ENCODE measurements at places on chromosomes 7 and 10.

DNA sequence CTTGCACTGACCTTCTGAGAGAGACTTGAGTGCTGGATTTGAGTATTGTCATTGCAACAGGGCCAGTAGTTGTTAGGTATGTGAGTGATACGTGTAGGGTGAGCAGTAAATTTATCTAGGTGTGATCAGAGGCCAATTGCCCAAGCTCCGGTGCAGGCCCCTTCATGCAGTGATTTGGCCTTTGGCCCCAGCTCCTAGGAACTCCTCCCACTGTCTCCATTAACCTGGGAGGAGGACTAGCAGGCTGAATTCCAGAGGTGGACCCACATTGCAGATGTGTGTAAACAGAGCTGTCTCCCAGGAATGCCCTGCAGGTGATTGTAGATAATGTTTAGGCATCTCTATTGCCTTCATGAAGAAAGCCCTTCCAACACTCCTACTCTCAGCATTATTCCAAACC lies 19.5 kb downstream of the TCF7L2 start:
- no peak for DNase-seq

GRCh38 chr7:94656658-94656924 lies 658 bp upstream of the SGCE start:
- DNase-seq: no peak

GRCh38 chr7:112421666-112422486 lies 28.4 kb upstream of the IFRD1 start:
- no peak for DNase-seq

GRCh38 chr7:19964246-19964645 lies 190.8 kb upstream of the TMEM196 start:
- no peak for DNase-seq

- DNase-seq: no peak
Measured at GRCh38 chr10:10418387-10418786, 599.3 kb upstream of the CELF2 start.

DNA sequence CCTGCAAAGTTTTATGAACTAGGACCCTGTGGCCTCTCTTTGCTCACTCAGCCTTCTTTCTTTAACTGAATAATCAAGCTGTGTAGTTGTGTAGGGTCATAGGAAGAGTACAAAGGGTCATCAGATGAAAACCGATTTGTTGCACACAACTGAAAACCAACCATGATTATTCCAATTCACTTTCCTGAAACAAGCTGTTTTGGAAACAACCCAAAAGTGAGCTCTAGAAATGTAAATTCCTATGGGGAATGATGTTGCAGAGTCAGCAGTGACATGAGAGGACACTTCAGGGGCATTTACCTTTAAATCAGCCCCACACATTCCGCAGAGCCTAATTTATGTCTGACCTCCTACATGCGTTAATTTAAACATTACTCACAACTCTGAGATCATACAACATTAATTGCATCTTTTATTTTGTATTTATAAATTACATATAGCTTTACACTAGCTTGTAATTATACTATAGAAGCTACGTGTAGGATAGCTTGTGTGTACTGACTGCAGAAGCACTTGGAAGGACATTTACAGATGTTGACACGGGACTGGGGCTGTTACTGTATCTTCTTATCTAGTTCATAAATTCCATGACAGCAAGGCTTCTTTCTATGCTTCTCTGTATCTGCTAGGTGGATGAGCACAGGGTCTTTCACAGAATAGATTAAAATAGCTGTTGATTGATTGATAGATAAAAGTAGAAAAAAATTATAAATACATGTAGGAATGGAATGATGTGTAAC lies 139.9 kb upstream of the AKR1E2 start:
- no peak for DNase-seq

- DNase-seq: no peak
Measured at GRCh38 chr7:126450269-126450671, 802.5 kb downstream of the GRM8 start.

GRCh38 chr10:30917789-30918188 lies 113.9 kb downstream of the ZNF438 start:
- DNase-seq: no peak

DNA sequence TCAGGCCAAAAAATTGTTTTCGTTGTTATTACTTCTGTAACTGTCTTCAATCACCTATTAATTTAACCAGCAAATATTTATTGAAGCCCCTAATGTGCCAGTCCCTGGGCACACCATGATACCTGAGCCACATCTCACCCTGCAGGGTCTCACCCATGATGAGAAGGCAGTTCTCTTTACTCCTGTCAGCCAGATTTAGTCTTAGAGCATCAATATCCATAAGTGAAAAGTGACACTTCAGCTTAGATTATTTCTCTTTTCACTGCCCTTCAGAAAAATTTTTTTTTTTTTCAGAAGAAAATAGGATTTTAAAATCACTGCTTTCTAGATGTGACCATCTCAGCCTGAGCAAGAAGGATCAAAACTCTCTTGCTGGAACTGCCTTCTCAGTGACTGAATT lies 258.6 kb upstream of the NFE2L3 start:
- DNase-seq: no peak

GRCh38 chr7:116810267-116811116 lies 51.9 kb upstream of the CAPZA2 start:
- no peak for DNase-seq

GRCh38 chr10:102665904-102666509 lies 21.7 kb downstream of the TRIM8 start:
- no peak for DNase-seq

DNA sequence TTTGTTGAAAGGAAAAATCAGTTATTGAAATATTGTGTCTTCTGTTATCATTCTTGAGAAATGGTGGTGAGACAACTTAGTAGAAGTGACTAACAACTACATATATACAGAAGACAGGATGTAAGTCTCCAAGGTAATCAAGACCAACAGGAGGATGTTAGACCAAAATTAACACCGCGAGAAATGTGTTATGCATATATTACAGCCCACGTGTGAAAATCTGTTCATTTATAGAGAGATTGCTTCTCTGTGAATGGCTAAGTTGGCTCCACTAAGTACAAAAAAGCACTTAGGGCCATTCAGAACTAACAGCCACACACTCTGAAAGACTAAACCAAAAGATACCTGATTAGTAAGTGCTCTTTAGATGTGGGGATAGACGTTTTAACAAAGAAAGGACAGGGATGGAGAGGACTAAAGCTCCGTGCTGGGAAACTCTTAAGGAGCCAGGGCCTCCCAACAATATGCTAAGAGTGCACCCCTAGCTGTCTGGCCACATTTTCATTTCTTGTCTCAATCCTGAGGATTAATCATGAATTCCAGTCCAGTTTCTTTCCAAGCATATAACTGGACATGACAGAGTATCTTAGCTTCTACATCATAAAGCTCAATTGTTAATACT lies 26.5 kb downstream of the HDAC9 start:
- peak; percentile 8 for DNase-seq

DNA sequence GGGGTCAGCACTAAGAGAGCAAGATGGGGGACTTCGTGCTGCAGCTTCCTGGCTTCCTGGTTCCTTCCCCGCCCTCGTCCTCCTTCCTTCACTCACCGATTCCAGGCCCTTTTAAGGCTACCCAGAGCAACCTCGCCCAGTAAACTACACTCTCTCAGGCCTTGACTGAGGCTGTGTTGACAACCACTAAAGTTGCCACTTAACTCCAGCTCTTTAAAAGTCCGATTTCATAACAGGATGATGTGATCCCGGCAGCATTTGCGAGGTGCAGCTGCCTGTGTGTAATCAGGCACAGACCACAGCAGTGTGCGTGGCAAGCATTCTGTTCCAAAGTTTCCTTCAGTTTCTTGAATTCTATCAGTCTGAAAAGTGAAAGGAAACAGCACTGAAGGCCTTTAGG lies 110.6 kb downstream of the RAB11FIP2 start:
- peak; percentile 5 for DNase-seq

DNA sequence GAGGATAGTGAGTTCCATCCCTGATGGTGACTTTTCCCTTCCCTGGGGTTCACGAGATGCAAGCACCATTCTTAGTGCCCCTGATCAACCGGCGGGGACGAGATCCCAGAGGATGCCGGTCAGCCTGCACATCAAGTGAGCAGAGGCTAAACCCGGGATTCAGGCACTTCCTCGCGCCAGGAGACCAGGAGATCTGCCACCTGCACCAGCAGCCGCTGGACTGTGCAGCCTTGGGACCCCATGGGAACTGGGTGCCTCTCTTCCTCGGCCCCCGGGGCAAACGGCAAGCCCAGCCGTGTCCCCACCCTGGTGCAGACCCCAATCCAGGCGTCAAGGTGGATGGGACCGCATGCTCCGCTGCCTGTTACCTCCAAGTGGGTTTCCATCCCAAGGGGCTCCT lies 88.5 kb downstream of the TCERG1L start:
- no peak for DNase-seq

- DNase-seq: no peak
Measured at GRCh38 chr10:95275726-95276366, 15.0 kb downstream of the PDLIM1 start.

GRCh38 chr7:94687810-94688209 lies 31.9 kb upstream of the SGCE start:
- DNase-seq: no peak

GRCh38 chr10:46002916-46003693 lies 27.3 kb downstream of the NCOA4 start:
- no peak for DNase-seq

DNA sequence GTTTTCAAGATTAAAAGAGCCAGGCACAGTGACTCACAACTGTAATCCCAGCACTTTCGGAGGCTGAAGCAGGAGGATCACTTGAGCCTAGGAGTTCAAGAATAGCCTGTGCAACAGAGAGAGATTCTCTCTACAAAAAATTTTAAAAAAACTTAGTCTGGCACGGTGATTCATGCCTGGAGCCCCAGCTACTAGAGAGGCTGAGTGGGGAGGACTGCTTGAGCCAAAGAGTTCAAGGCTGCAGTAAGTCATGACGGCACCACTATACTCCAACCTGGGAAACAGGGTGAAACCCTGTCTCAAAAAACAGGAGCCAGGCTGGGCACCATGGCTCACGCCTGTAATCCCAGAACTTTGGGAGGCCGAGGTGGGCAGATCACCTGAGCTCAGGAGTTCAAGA lies 86.6 kb upstream of the KCTD7 start:
- no peak for DNase-seq

DNA sequence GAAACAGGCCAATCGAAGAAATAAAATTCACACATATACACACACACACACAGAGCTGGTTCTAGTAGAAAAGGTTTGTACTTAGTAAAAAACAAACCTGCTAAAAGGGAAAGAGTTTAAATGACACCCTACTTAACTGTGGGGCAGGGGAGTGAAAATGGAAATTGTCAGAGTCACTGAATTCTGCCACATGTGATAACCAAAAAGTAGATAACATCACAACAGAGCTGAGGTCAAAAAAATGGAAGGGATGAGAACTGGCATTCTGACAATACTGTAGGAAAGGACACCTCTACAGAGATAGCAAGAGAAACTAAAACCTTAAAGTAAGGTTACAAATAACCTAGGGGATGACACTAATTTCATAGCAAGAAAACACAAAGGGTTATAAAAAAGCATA lies 74.6 kb downstream of the CACUL1 start:
- no peak for DNase-seq

GRCh38 chr7:73895626-73896025 lies 34.7 kb downstream of the TMEM270 start:
- DNase-seq: no peak

DNA sequence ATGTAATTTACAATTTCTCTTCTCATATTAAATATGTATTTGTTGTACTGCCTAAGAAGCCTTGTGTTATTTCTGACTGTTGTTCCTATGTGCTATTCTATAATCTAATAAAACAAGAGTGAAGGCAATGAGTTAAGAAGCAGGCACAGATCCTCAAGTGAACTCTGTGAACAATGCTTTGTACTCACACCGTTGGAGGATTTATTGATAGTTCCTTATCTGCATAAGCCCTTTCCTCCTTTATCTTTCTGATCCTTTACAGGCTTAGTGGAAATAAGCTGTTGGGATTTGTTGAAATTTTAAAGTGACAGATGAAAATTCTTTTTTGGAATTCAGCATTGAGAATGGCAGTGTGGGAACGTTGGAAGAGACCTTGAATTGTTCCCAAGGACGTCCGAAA lies 329.6 kb upstream of the NPVF start:
- DNase-seq: no peak

GRCh38 chr10:3666525-3667302 lies 118.3 kb downstream of the KLF6 start:
- DNase-seq: no peak

GRCh38 chr7:50703654-50704053 lies 79.0 kb downstream of the GRB10 start:
- no peak for DNase-seq

- DNase-seq: peak; percentile 16
Measured at GRCh38 chr7:101363734-101364374, 1.2 kb downstream of the COL26A1 start.

DNA sequence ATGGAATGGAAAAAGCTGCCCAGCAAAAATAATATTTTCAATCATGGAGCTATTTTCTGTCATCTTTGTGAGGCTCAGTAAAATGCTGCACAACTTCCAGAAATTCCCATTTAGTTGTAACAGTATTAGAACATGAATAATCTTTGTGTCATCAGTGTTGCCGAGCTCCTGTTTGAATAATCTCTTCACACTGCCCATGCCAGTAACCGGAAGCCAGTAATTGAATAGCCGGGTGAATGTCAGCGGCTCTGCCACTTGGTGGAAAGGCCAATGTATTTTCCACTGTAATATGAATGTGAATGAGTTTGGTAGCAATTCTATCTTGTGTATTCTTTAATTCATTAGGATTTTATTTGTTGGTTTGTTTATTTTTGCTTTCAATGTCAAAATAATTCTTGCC lies 172.5 kb upstream of the INSYN2A start:
- no peak for DNase-seq

DNA sequence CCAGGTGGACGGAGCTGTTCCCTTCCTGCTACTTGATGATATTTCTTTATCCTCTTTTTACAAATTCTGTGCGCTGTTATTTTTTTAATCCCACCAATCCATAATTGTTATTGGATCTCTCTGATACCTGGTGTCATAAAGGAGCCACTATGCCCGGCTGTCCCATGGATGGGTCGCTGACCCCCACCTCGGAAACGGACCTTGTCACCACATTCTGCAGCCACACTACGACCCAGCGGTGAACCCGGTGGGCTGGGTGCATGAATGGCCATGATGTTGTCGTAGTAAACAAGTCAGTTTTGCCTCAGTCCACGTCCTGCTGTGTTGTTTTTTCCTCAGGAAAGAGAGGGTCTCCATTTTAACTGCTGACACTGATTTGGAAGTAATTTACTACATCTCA lies 112.2 kb downstream of the PKD1L1 start:
- DNase-seq: no peak

GRCh38 chr10:100620087-100620835 lies 84.5 kb downstream of the HIF1AN start:
- no peak for DNase-seq

- DNase-seq: no peak
Measured at GRCh38 chr7:45149606-45150005, 8.0 kb upstream of the RAMP3 start.

- DNase-seq: no peak
Measured at GRCh38 chr10:129498680-129499079, 31.6 kb downstream of the MGMT start.

- no peak for DNase-seq
Measured at GRCh38 chr10:71811351-71811750, 38.0 kb upstream of the VSIR start.

GRCh38 chr10:3072641-3073360 lies 5.5 kb downstream of the PFKP start:
- no peak for DNase-seq

- no peak for DNase-seq
Measured at GRCh38 chr7:35037211-35037525, at the start of gene DPY19L1. TSS of gene DPY19L1 (minus strand) at chr7:35037485. CDS start at chr7:35037394, 91 bp downstream.
